ENCODE measurements at places on chromosomes 4 and X.
A peak's percentile ranks its signal among the peaks of the same experiment; 100 is the strongest.

- no peak for DNase-seq
These were observed 17.1 kb downstream of the HERC3 start for GRCh38 chr4:88609387-88609786.

DNA sequence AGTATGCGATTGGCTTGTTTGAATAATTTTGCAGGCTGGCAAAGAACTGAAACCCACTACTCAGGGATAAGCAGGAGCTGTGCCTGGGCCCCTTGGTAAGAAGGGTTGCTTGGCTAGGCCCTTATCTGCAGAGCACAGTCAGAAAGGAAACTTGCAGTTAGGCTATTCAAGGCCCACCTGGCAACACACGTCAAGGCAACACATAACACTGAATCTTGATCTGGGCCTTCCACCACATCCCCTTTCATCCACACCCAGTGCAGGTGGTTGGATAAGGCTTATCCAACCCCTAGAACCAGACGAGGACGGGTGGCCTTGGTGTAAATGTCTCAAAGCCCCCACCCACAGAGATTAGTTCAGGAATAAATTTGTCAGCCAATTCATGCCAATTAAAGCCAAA, 72.8 kb upstream of the NEIL3 start:
- DNase-seq, result no peak

- DNase-seq, result no peak
These were observed 64.1 kb downstream of the PARM1 start for GRCh38 chr4:74996996-74997395.

GRCh38 chr4:36509845-36510244, 228.4 kb downstream of the DTHD1 start:
- DNase-seq, result no peak

- DNase-seq, result no peak
These were observed 212.7 kb downstream of the SHOX start for GRCh38 chrX:843306-843705.

- no peak for DNase-seq
These were observed 68.2 kb upstream of the TMEM33 start for GRCh38 chr4:41866799-41867677.

DNA sequence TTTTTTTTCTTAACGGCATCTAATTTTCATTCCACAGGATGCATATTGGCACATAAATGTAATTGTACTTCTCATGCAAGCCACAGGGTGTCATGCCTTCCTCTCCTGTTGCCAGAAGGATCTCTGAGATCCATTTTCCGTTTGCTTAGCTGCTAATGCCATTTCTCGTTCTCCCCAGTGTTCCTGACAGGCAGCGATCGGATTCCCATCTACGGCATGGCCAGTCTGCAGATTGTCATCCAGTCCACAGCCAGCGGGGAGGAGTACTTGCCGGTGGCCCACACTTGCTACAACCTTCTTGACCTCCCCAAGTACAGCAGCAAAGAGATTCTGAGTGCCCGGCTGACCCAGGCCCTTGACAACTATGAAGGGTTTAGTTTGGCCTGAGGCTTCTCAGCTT, 8.9 kb upstream of the NAP1L5 start:
- DNase-seq, result peak; percentile 76

- DNase-seq, result peak; percentile 71
These were observed 193.5 kb downstream of the PDGFC start for GRCh38 chr4:156778093-156778492.

DNA sequence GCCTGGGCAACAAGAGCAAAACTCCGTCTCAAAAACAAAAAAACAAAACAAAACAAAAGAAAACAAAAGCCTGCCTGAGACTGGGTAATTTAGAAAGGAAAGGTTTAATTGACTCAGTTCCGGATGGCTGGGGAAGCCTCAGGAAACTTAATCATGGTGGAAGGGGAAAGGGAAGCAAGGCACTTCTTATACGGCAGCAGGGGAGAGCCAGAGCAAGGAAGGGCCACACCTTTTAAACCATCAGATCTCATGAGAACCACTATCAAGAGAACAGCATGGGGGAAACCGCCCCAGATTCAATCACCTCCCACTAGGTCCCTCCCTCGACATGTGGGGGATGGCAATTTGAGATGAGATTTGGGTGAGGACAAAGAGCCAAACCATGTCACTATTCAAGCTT, 122.2 kb downstream of the UBE2K start:
- DNase-seq, result no peak

- DNase-seq, result no peak
These were observed 790.9 kb downstream of the PDHA2 start for GRCh38 chr4:96630839-96631238.

DNA sequence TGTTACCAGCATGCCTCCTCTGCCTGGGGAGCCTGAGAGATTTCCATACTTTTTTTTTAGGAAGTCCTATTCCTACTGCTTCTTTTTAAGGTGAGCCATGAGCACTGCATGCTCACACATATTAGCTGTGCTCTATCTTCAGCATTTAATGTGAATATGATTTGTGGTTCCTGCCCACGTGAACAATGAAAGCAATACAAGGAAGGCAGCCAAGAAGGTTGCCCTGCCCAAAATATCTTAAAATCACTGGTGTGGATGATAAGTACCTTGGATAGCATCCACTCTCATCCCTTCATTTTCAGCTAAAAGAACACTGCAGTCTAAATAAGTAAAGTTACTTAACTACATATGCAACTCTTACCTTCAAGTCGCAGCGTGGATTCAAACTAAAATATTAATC, 607.5 kb downstream of the PACRGL start:
- no peak for DNase-seq

- no peak for DNase-seq
These were observed 199.3 kb downstream of the BMPR1B start for GRCh38 chr4:94957030-94957429.

GRCh38 chr4:155025762-155026457, 182.5 kb upstream of the NPY2R start:
- DNase-seq, result no peak

DNA sequence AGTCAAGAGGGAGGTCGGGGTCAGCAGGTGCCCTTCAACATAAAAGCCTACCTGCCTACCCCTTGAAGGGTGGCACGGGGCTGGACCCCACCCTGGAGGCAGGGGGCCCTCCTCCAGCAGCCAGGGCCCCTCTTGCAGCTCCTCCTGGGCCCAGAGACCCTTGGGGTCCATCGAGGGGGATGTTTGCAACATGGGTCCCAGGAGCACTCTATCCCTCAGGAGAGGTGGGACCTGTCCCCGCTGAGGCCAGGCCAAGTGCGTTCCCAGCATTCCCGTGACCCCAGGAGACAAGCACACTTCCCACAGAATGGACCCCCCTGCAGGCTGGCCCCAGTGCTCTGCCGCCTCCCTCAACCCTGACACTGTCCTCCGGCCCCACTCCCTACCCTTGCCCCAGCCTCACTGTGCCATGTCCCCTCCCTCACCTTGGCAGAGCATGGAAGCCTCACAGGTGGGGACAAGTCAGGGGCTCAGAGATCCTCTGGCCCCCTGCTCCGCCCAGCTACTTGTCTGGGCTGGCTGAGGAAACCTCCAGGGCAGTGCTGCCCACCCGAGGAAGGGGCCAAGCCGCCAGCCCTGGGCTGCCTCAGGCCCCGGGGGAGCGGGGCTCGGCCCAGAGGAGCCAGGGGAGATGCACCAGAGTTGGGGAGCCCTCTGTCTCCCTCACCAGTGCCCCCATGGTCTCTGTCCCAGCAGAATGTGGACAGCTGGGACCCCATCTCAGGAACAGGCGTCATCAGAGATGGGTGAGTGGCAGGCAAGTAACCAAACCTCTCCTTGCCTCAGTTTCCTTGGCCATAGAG, 2.2 kb downstream of the MXD4 start:
- DNase-seq, result no peak

- no peak for DNase-seq
These were observed 78.5 kb upstream of the SPANXC start for GRCh38 chrX:141320801-141321200.

DNA sequence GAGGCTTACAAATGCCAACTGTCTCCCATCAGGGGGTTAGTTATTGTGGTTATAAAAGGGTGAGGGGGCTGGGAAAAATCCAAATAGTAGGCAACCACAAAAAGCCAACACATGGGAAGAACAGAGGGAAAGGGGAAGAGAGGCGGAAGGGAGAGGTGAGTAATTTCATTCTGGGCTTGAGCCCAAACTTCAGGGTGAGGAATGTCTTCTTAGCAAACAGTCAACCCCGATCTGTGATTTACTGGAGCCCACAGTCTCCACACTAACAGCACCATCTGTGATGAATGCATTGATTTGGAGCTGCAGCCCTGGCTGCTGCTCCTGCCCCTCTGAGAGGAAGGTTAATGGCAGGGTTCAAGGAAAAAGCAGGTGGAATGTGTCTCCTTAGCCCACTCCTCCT, 162.2 kb upstream of the GPR101 start:
- peak; percentile 8 for DNase-seq

DNA sequence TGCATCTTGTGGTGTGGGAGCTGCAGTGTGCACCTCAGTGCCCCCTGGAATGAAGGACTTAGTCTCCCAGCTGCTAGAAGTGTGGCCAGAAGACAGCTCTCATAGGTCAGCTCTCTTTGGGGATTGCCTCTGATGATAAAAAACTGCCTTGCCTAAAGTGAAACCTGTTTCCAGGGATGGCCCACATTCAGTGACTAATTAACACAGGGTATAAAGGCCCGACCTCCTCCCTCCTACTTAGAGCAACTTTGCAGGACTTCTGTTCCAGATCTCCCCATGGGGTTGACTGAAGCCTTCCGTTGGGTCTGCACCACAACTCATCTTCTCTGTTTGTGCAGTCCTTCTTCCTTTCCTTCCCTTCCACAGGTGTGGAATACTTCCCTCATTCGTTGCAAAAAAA, 53.2 kb downstream of the SPINK2 start:
- no peak for DNase-seq

DNA sequence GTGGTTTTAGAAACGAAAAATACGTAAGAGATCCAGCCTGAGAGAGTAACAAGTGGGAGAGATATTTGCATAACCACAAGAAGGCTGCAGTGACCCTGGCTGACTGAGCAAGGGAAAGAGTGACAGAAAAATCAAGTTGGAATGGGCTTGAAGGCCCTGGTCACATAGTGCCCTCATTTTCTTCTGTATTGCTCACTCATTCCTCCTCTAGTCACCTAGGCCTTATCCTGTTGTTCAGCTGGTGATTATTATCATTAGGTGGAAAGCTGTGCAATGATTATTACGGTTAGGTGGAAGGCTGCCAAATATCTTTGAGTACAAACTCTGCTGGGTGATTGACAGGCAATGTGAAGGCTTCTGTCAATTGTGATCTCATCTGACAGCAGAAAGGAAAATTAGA, 2384.1 kb downstream of the PCDH7 start:
- DNase-seq, result no peak

- DNase-seq, result no peak
These were observed 211.7 kb downstream of the DLG3 start for GRCh38 chrX:70656304-70656703.

GRCh38 chrX:122187069-122187713, 996.9 kb upstream of the GRIA3 start:
- no peak for DNase-seq

DNA sequence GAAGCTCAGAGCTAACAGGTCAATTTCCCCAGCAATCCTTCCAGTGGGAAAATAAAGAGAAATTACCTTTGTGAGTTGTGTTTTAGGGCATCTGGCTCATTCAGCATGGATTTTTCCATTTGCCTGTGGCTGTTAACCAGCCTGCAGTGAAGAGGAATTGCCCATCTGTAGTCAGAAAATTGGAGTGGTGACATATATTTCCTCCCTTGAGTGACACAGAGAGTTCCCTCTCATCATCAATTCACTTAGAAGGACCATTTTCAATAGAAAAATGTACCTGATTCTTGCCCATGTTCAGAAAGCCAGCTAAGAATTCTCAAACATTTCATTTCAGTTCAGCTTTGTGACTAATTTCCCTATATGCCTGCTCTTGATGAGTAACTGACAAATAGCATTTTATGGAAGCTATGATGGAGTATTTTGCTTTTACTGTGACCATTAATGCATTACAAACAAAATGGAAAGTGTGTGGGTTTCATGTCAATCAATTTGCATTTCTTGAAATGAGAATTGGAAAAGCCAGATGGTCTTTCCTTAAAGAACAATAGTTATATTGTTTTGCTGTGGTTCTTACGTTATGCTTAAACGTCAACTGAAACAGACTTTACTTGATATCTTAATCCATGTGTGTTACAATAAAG, 155.8 kb downstream of the NWD2 start:
- no peak for DNase-seq

- DNase-seq, result peak; percentile 32
These were observed 52.4 kb upstream of the IL21 start for GRCh38 chr4:122673252-122673651.

GRCh38 chr4:178293601-178294000, 851.4 kb upstream of the AGA start:
- no peak for DNase-seq
